ENCODE measurements at places on chromosomes 4 and X.

GRCh38 chrX:153884590-153884989, 1.4 kb downstream of the L1CAM start:
- DNase-seq, result no peak

- no peak for DNase-seq
Measured at GRCh38 chr4:16710198-16710597, 188.2 kb downstream of the LDB2 start.

- no peak for DNase-seq
Measured at GRCh38 chr4:100696531-100696930, 178.7 kb upstream of the EMCN start.

DNA sequence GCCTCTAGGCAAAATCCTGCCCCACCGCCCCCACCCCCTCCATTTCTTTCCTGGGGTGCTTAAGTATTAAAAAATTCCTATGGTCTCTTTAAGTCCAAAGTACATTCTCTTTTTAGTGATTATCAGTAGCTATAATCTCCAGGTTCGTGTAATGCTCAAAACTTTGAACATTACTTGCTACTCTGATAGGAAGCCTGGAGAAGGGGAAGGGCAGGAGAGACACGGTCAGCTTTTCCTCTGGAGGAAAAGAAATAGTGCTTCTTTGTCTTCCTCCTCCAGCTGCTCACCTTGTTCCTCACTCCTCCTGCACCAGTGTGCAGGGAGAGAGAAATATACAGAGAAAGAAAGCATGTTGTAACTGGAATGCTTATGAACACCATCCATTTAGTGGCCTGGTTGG, 80.4 kb downstream of the PPP1R2C start:
- DNase-seq, result no peak

DNA sequence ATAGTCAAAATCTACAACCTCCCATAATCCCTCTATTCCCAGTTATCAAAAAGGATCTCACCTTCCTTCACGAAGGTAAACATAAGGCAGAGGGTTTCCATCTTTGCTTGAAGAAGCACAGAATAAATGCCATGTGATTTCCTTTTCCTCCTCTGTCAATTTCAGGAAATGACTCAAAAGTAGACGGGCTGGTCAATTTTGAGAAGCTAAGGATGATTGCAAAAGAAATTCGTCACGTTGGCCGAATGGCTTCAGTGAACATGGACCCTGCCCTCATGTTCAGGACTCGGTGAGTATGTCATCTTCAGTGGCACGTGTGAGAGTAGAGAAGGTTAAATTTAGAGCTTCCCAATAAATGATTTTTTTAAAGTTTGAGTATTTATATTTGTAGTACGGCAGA, 240.2 kb downstream of the RAPGEF2 start:
- no peak for DNase-seq

GRCh38 chr4:168849997-168850396, 160.1 kb downstream of the CBR4 start:
- no peak for DNase-seq

GRCh38 chr4:78667325-78667724, 108.8 kb upstream of the BMP2K start:
- no peak for DNase-seq

DNA sequence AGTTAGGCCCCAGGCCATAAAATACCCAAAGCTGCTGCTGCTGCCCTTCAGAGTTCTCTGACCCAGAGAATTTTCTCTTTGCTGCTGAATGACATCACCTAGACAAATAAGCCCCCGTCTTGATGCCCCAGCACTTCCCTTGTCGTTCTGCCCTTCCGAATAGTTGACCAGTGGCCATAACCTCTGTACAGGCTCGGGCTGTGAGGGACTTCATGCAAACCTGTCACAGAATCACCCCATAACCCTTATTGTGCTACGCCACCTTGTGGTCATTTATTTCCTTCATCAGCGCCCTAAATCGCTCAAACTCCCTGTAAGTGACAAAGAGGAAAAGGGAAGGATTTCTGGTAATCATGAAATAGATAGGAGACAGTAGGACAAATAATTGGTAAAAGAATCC, 18.8 kb downstream of the SPACA5 start:
- peak; percentile 60 for DNase-seq

DNA sequence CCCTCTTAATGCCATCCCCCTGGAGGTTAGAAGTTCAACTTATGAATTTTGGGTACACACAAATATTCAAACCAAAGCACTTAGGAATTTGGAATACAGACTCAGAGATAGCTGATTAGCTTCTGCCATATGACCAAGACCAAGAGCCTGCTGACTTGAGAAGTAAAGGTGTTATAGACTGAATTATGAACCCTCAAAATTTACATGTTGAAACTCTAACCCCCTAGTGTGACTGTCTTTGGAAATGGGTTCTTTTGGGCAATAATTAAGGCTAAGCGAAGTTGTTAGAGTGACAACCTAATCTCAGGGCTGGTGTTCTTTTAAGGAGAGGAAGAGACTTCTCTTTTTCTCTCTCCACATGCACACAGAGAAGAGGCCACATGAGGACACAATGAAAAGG, 151.2 kb downstream of the COX18 start:
- no peak for DNase-seq

DNA sequence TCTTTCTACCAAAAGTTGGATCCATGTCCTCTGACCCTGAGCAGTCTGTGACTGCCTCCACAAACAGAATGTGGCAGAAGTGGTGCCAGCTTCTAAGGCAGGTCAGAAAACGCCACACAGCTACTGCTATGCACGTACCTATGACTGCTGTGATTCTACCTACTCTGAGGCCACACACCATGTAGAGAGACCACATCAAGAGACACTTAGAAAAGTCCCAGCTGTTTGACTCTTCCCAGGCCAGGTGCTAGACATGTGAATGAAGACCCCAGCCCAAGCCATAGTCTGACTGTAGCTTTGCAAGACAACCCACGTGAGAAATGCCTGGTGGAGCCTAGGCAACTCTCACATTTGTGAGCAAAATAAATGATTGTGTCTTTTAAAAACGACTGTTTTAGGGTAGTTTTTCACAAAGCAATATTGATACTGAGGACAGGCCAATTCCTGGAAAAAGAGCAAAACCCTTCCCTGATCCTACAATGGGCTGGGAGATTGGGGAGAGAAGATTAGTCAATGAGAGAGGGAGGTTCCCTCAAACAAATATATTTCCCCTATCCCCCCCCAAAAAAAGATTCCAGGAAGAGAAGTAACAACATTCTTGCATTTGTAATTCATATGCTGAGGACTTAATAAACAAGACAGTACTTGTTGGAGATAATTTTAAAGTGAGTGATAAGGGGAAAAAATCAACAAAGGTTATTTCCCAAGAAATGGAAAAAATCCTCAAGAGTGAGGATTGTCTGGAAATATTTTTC, 33.3 kb downstream of the FRYL start:
- DNase-seq, result no peak

DNA sequence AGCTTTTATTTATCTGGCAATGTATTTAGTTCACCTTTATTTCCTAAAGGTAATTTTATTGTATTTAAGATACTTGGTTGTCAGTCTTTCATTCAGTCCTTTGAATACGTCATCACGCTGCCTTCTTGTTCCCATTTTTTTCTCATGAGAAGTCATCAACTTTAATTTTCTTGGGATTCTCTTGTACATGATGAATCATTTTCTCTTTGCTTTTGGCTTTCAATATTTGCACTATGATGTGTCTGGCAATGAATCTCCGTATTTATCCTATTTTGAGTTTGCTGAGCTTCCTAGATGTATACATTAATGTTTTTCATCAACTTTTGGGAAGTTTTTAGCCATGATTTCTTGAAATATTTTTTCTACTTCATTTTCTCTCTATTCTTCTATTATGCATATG, 28.4 kb downstream of the CLDN2 start:
- DNase-seq, result no peak

- DNase-seq, result peak; percentile 31
Measured at GRCh38 chr4:70183168-70183939, 12.2 kb upstream of the ODAM start.

DNA sequence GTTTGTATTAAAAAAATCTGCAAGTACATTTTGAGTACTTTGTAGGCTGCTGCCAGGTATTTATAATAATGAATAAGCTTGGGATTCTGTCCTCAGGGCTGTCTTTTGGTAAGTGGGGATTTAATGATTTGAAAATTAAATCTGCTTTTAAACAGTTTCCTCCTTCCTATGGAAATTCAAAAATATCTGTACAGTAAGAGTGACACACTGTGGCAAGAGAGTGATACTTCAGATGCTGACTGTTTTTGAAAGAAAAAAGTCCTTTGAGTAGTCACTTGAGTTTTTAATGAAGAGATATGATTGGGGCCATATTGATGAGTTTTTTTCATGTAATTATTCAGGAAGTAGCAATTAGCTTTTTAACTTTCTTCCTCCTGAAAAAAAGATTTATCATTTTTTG, 49.2 kb downstream of the SMARCAD1 start:
- no peak for DNase-seq

DNA sequence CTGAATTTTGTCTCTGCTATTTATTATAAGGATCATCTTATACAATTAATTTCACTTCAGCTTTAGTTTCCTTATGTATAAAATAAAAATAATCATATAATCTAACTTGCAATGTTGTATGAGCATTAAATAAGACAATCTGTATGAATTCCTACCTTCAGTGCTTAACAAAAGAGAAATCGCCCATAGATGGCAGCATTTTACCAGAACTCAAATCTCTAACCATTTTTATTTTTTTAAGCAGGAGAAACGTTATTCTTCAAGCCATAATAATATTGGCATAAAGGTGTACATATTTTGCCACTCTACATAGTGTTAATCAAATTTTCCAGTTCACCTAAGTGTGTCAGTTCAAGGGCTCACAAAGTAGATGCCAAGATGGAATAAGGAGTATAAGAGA, 78.8 kb downstream of the TMEM47 start:
- DNase-seq, result peak; percentile 52

- DNase-seq, result no peak
Measured at GRCh38 chrX:77691916-77692315, 94.1 kb downstream of the ATRX start.

GRCh38 chr4:26104056-26104685, 190.2 kb downstream of the SMIM20 start:
- no peak for DNase-seq

GRCh38 chr4:75065909-75066308, 133.0 kb downstream of the PARM1 start:
- no peak for DNase-seq

- DNase-seq, result peak; percentile 73
Measured at GRCh38 chr4:158624889-158625478, 46.7 kb downstream of the C4orf46 start.

DNA sequence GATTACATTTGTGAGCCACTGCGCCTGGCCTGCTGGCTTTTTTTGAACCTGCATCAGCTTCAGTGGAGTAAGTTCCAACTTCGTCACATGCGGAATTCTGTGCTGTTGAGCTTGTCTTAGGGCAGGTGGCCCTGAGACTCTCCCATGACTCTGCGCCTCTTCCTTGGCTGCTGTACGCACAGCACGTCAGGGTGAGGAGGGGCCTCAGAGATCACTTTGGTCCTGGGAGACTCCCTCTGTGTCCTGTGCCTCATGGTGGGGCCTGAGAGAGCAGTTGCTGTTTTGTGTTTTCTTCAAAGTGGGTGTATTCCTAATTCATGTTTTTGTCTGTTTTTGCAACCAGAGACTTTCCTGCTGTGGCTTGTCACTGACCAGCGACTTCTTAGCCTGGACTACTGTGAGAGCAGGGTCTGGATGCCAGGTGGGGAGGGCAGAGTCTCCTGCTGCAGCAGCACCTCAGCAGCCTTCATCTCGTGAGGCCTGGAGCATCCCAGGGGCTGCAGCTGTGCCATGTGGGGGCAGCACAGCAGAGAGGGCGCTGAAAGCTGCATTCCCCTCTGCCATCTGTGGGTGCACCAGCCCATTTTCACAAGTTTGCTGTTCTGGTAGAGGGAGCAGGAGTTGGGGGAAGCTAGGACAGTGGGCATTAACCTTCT, 107.8 kb downstream of the TNIP2 start:
- DNase-seq, result no peak

- DNase-seq, result no peak
Measured at GRCh38 chrX:153657161-153657560, 10.2 kb downstream of the DUSP9 start.

DNA sequence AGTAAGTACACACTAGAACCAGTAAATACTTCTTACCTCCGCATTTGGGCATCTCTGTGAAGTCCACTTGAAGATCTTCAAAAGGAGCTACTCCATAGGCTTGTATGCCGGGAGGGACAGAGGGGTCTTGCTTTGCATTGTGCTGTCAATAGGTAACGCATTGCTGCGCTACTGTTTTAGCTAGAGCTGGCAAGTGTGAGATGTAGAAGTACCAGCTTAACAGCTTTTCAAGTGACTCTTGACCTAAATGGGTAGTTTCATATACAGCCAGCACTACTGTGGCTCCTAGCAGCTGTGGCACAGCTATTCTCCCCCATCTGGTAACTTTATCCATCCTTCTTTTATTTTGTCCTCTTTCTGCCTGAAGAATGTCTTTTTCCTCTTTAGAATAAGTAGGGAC, 205.3 kb upstream of the KLF8 start:
- DNase-seq, result no peak

DNA sequence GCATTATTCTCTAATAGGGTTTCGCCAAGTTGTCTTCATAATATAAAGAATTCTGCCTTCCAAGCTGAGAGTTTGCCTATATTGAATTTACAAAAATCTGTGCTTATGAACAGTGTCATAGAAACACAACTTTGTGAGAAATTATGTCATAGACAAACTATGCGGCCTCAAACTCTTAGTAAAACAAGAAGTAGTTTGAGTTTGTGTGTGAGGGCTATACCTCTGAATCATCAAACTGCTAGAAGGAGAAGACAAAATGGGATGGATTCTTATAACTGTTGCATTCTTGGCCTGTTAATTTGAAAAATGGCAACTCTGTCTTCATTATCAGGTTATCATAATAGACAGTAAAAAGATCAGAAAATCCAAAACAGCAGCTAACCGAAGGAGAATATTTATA, 46.1 kb upstream of the NAP1L5 start:
- DNase-seq, result peak; percentile 80

DNA sequence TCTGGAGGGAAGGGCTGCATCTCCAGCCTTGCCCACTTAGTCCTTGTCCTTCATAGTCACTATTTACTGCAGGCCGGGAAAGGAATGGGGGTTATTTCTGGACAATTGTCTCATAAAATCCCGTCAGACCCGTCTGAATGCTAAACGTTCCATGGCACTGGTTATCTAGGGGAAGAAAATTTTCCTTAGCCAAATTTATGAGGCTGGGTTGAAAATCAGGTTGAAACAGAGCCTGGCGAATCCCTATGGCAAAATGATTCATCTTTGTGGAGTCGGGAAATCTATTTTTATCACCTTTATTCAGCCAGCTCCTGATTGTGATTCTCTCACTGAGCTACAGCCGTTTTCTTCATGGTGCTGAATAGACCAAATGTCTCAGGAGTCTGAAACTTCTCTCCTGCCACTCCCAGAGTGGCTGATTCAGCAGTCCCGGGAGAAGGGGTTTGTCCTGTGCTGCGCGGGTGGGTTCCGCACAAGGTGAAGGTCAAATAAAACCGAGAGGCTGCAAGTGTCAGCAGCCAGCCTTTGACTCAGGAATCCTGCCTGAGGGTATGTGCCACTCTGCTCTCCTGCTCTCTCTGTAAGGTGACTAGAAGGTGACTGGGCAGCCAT, 1.0 kb downstream of the LIMCH1 start:
- no peak for DNase-seq

- no peak for DNase-seq
Measured at GRCh38 chr4:59068722-59069418, 1958.7 kb upstream of the IGFBP7 start.

All from AG10803 (cell line).